ENCODE measurements at places on chromosomes 1 and 21.

GRCh38 chr1:33137800-33138199 lies 44.0 kb downstream of the TRIM62 start:
- DNase-seq: no peak

- no peak for DNase-seq
Observed at GRCh38 chr1:235901461-235901860, 34.8 kb upstream of the LYST start.

DNA sequence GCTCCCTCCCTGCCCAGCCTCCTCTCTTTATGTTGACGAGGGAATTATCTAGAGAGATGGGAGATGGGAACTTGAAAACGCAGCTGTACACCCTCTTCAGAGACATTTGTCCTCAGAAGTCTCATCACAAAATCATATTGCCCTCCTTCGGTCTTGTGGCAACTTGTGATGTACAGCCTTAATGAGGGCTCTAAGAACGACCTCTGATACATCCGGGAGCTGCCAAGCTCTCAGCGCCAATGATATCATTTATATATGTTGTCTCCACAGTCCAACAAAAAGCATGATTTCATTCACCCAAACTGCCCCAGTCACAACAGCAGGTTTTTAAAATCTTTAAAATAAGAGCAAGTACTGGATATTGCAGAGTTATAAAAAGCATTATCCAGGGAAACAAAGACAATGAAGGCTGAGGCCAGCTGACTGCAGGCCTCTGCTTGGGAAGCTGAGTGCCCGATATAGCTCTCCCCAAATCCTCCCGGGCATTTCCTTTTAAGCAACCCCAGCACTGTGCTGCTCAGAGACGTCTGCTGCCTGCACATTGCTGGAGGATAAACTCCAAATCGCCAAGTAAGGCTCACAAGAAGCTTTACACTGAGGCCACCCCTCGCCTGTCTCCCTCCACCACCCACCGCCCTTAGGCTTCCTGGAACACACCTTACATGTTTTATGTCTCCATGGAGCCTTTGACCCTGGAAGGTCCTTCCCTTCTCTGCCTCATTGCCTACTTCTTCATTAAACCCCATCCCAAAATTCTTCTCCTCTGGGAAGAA lies 236.1 kb downstream of the C1orf94 start:
- no peak for DNase-seq

DNA sequence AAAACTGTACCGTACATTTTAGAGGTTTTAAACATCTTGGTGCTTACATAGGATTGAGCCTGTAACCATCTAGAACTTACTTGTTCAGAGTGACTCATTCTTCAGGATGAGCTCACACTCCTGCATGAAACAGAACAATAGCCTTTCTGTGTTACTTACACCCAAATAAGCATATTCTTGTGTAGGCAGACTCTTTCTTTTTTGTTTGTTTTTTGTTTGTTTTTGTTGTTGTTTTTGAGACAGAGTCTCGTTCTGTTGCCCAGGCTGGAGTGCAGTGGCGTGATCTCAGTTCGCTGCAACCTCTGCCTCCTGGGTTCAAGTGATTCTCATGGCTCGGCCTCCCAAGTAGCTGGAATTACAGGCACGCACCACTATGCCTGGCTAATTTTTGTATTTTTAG lies 3.8 kb upstream of the CA6 start:
- DNase-seq: no peak

DNA sequence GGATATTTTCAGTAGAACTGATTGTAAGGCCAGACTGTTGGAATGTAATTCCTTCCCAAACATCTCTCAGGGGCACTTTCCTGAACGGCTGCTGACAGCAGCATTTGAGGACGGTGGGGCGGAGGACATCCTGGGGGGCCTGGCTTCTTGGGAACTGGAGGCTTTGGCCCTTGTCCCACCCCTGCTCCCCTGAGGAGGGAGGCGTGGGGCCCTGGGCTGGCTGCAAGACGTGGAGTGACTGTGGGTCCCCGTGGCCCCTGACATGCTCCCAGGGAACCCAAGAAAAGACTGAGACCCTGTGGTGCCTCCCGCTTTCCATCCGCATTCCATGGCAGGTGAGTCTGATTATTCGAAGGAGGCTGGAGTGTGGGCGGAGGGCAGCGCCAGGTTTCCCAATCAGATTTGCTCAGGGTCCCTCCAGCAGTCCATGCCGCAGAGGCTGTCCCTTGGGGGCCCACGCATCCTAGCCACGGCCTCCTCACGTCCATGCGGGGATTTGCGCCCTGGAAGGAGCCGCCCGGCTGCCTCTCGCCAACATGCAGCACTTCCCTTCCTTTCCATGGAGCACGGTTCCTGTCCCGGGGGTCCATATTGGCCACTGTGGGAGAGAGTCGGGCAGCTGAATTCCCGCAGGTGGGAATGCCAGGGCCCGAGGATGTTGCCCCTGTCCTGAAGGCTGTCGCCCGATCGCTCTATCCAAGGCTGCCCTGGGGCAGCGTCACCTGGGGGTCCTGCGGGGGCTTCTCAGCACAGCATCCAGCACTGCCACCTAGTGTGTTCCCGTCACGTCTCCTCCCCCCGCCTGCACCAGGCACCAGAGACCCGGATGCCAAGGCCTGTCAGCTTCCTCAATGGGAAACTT lies 69.0 kb downstream of the FAAP20 start:
- no peak for DNase-seq

DNA sequence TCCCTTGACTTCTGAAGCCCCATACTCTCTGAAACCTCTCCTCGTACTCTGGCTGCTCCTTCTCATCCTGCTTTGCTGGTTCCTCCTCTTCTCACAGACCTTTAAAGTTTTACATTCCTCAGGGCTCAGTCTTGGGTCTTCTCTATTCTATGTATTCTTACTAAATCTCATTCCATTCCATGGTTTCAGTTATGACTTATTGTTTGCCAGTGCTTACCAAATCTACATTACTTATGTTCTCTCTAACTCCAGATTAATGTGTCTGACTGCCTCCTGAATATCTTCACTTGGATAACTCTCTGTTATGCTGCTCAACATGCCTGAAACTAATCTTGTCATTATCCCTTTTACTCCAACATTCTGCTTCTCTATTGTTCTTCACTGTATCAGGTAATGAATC lies 5.4 kb upstream of the SLC35D1 start:
- DNase-seq: no peak

GRCh38 chr1:40143891-40144575 lies 17.2 kb upstream of the RLF start:
- DNase-seq: peak; percentile 73

DNA sequence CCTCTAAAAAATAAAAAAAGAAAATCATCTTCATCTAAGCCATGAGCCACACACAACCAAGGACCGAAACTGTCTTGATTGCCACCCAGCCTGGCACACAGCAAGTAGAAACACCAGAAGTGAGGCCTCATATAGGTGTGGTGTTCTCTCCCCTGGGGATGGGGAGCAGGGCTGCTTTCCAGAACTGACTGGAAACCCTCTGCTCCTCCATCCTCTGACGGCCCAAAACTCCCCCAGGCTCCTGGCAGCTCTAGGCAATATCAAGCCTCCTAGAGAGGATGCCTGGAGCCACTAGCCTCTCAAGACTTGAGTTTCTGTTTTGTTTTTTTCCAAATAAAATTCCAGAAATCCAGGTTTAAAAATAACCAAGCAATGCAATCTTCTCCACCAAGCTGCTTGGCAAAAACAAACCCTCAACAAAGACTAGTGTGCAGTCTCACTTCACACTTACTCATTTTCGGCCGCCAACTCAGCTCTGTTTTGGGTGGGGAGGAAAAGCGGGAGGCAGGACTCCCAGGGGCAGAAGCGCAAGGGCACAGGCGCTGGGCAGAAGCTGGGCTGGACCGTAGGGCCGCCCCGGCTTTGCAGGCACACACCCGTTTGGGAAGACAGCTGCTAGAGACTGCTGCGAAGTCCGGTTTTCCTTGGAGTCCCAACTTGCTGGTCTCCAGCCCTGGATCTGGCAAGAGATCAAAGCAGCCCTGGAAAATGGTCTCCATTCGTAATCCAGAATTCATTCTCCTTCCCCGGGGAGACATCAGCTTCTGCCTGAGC lies 78.2 kb upstream of the CAPZB start:
- DNase-seq: no peak

DNA sequence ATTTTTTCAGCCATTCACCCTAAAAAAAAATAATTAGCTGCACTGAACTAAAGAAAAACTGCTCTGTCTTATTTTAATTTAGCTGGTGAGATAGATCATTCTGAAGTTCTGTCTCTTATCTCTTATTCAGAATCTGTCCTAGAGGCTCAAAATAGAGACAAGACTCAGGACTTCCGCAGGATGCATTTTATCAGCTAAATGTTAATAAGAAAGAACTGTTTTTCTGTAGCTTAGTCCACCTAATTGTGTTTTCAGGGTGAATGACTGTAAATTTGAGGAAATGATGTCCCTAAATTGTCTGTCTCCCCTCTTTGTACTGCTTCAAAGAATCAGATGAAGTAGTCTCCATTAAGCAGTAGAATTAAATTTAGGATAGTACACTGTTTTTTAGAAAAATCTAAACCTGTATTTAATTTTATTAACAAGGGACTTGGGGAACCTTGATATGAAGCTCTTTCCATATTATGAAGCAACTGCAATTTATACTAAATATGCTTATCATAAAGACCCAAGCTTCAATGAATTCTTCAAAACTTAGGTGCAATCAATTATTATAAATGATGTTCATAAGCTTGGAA lies 671.9 kb downstream of the RWDD3 start:
- DNase-seq: no peak

- DNase-seq: no peak
Observed at GRCh38 chr21:41405321-41405720, 20.7 kb upstream of the MX1 start.

DNA sequence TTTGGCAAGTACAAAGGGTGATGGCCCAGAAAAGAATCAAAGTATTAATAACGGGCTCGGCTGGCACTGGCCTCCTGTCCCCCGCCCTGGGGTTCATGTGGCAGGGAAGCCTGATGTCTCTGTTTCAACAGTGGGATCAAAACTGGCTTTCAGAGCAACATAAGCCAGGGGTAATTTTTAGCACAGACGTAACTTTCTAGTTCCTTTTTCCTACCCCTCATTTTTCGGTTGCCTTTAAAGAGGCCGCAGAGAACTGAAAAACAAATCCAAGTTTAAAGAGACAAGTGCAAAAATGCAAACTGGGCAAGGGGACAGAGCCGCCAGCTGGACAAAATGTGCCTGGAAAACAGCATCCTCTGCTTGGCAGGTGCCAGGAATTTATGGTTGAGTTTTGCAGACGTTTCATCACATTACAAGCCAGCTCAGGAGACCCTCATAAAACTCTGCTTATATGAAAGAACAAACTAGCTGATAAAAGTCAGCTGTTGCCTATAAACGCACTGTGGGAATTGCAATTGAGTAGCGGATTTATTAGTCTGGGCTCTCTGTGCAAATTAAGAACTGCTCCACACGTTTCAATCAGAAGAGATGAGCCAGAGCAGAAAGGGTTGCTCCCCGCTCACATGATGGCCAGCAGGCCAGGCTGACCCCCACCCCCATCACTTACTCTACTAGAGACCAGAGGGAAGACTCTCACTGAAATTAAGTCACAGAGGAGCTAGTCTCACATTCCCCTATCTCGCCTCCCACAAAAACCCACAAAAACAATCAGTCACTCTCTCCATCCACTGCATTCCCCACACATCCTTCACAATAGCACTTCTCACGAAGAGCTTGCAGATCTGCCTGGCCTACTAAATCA lies 15.8 kb upstream of the CDCA8 start:
- DNase-seq: no peak

DNA sequence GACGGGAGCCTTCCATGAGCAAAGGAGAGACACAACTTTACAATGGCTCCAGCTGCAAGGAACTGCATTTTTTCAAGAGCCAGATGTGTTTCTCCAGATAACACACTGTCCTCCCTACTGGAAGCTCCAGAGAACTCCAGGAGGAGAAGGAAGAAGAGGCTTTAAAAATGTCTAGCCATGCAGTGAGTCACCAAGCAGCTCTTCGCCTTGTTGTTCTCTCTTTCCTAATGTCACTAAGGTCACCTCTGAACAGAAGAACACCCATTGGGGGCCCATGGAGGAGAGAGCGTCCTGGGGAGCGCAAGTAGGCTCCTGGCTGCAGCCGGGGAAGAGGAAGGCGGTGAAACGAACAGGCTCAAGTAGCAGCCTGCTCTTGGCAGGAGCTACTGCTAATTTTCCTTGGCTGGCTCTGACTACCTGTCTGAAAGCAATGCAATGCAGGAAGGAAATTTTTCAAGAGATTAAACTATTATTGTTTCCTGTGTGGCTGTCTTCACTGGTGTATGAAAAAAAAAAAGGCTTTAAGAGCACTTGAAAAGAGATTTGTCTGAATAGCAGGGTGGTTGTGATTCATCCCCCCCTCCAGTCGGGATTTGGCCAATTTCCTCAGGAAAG lies 321.9 kb downstream of the SETD4 start:
- DNase-seq: no peak

DNA sequence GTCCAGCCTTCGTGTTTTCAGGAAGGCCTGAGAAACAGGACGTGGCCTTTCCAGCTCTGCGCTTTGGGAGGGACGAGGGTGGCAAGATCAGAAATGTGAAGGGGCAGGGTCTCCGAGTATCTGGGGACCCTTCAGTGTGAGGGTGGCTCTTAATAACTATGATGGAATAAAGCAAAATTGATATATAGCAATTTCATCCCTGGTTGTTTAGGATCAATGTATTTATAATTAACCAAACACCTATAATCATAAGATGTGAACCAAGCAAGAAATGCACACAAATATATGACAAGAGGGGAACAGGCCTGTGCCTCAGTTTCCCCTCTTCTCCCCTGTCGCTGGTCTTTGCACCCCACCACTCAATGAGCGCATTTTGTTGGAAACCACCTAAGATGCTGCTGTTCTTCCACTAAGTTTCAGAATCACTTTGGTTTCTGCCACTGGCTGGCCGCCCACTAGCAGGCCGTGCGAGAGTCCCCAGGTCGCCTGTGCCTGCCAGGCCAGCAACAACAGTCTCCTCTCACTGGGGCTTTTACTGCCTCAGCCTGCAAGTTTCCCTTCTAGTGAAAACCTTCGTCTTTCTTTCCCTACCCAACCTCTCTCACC lies 36.6 kb downstream of the UBASH3A start:
- no peak for DNase-seq

GRCh38 chr21:36261459-36261858 lies 58.5 kb upstream of the MORC3 start:
- DNase-seq: no peak

DNA sequence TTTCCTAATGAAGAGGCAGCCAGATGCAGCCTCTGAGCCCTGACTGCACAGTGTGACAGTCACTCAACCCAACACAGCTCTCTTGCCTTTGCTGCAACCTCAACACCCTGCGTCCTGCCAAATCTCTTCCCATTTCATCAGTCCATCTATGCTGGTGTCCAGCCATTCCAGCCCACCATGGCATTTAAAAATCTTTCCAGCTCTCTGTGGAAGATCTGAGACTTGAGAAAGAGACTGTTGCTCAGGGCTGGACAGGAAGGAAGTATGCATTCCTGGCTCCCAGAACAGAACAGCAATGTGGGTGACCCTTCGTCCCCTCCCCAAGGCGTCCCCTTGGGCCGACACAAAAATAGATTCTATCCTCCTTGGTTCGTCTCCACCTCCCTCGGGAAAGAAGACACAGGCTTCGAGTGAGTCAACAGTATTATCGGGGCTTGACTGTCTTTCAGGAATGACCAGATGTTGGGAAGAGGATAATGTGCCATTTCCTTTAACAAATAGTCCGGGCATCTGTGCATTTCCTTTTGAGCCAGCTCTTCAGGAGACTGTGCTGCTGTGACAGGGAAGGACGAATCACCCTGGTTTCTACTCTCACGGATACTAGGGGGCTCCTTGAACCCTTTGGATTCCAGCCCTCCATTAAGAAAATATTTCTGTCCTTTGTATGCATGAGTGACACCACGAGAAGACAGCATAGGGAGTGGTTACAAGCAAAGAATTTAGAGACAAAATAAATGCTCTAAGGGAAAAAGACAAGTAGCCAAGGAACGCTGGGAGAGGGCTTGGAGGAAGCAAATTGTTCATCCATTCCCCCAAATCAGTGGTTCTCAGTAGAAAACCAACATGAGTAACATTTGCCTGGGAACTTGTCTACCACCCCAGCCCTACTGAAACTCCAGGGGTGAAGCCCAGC lies 111.4 kb upstream of the CDC42BPA start:
- DNase-seq: no peak
